ENCODE measurements at places on chromosomes 3 and 15.

DNA sequence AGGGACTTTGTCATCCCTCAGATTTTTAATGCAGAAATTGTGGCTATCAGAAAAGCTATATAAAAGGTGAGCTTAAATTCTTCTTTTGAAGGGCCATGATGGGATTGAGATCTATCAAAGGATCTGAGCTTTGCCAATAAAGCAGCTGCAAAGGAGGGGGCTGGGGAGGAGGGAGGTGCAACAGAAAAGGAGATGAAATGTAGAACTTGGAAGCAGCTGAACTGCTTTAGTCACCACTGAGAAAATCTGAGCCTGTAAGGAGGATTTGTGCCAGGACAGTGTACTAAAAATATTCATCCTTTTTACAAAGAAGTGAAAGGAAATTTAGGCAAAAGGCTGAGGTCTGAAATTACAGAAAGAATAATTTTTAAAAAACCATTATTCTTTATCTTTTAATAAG lies 10.4 kb downstream of the TSPAN3 start:
- no peak for DNase-seq

DNA sequence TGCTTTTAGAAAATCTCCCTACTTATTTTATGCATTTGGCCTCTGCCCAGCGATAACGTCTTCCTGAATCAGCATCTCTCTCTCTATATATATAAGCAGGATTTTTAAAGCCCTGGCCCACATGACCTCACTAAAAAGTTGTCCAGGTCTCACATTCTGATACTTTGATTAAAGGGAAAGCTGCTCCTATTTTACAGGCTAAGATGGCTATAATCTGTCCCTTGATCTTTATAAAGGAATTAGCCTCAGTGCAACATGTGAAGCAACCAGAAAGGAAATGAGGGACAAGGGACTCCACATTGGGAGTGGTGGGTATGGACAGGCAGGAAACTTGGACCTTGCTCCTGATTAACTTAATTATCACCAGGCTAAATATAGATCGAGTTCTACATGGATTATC lies 25.6 kb upstream of the MUC13 start:
- no peak for DNase-seq

- no peak for DNase-seq
These were observed 4.9 kb upstream of the CHSY1 start for GRCh38 chr15:101256757-101257156.

- DNase-seq = no peak
These were observed 6.8 kb downstream of the PLA2G4F start for GRCh38 chr15:42149493-42150218.
